T-helper 1 cell (primary cell): ENCODE measurements at places on chromosomes 5 and 9.

DNA sequence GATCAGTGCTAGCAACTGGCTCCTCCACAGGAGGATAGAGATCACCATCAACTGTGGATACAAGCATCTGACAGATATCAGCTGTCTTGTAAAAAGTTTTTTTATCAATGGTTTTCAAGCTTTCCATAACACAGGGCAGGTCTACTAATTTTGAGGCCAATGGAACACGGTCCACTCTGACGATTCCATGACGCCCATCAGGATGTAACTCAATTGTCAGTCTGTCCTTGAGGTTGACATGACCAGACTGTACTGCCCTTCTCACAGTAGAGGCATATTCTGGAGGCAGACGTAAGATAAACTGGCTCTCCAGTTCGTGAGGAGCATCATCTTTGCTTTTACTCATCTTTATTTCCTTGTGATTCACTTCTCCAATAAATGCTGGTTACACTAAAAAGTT, 885 bp downstream of the TAF7 start:
- DNase-seq, result no peak

DNA sequence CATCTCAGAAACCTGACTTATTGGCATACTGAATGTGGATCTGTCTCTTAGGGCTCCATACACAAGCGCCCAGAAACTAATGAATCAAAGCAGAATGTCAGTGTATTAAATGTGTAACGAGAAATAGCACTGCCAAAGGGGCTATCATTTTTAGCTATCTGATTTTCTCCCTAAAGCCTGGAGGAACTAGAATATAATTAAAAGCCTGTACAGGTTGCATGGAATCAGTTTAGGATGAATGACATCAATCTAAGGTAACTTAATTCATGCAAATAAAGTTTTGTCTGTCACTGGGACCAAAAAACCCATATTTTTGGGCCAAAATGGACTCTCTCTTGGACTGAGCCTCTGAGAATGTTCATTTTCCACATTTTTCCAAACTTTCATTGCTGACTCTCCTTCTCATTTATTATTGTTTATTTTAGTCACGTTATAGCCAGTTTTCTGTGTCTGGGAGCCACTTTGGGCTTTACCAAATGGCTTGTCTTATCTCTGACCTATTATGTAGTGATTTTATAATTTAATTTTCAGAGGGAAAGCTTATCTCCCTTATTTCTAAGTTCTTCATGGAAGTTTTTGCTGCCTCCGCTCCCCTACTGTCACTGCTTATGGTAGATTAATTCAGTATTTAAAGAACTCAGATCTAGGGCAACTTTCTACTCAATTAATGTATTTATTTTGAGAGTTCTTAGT, 47.0 kb downstream of the PRR16 start:
- no peak for DNase-seq

DNA sequence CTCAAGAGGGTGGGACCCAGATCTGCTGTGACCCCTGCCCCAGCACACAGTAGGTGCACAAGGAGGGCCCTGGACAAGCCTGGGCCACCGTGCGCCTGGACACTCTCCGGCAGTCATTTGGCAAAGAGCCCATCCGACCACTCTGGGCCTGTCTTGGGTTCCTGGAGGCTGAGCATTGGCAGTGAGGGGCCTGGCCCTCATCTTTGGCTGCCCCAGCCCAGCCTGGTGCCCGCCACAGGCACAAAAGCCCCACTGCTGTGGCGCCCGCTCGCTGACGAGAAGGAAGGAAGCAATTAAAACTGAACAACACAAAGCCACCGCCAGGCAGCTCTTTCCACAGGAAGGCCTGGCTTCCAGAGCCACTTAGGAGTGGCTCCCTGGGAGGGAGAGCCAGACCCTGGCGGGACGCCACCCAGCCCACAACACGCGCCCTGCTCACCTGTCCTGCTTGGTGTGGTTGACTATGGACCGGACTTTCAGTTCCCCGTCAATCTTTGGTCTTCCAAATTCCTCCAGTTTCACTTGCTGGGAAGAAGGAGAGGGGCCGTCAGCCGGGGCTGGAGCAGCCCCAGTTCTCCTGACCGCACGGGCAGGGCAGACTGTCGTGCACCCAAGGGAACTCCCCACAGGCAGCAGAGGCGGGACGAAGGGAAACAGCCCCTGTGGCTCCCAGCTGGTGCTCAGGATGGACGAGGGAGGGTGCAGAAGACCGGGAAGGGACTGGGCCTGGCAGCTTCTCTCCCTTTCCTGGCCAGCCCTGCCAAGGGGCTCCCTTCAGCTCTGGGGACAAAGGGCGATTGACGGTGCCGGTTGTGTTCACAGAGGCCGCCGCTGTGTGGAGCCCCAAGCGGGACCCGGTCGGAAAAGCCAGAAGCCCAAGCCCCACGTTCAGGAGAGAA, 50.9 kb upstream of the SARDH start:
- DNase-seq, result no peak

DNA sequence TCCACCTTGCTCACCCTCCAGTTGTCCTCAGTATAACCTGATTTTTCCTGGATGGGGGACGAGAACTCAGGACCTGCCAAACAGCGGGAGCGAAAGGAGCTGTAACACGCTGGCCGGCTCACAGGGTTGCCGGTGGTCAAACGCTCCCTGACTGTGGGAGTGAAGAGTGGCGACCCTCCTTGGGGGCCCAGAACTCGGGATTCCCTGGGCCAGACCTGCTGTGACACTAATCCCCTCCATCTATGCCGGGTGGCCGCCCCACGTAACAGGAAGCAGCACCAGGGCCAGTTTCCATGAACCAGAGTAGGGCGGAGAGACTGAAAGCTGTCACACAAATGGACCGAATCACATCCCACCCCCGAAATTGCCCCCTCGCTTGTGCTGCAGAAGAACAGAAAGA, 1809.2 kb upstream of the ACO1 start:
- no peak for DNase-seq

GRCh38 chr5:77102549-77102948, 15.5 kb upstream of the ZBED3 start:
- no peak for DNase-seq

DNA sequence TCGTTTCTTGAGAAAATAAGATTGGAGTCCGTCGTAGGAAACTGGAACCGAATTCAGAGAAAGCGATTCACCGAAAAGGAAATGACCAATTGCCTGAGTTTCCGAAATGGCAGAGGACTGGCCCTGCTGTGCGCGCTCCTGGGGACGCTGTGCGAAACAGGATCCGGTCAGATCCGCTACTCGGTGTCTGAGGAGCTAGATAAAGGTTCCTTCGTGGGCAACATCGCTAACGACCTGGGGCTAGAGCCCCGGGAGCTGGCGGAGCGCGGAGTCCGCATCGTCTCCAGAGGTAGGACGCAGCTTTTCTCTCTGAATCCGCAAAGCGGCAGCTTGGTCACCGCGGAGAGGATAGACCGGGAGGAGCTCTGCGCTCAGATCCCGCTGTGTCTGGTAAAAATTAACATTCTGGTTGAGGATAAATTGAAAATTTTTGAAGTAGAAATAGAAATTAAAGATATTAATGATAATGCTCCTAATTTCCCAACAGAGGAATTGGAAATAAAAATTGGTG, 379 bp downstream of the PCDHGA3 start:
- no peak for DNase-seq

DNA sequence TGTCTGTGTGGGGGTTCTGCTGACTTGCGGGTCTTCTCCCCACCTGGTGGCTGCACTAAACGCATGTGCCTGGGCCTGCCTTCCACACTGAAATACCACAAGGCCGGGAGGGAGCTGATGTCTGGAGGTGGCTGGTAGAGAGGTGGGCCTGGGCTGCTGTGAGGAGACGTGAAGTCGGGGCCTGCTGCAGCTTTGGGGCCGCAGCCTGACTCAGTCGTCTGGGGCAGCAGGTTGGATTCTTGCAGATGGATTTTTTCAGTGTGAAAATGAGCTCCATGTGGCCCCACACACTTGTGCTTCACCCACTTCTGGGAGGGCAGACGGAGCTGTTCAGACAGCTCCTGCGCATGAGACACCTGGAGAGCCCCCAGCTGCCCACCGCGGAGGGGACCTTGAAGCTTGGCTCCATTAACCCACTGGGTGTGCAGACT, 29.3 kb downstream of the COL5A1 start:
- no peak for DNase-seq

- no peak for DNase-seq
Observed at GRCh38 chr5:56259002-56259511, 25.9 kb upstream of the ANKRD55 start.

GRCh38 chr5:81226949-81227348, 6.2 kb upstream of the CKMT2 start:
- DNase-seq, result no peak

- no peak for DNase-seq
Observed at GRCh38 chr5:38650946-38651345, 94.5 kb upstream of the LIFR start.

DNA sequence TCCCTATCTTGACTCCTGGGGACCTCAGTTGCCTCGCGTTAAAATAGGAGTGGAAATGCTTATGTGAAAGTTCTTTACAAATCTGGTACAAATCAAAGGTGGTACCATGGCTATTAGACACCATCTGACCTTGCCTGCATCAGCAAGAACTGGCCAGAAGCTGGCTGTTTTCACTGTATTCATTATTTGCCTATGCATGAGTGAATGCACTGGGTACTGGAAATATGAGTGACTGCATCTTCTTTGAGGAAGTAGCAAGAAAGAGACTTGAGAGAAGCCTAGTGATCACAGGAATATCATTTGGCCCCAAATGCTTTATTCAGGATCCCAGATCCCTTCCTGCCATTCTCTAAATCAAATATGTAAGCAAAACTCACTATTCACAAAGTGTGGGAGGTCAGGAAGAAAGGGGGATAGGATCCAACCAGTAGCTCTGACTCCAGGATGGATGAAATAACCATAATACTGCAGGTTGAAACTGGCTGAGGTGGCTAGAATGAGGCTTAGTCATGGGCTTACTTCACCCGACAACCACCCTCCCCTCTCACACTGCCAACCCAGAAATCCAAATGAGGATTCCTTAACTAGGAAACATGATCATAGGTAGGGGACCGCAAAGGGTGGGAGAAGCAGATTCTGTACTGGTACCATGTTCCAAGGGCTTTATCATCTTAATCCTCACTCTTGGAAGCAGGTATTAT, 56.7 kb downstream of the FAM114A2 start:
- DNase-seq, result no peak

- no peak for DNase-seq
Observed at GRCh38 chr9:96485280-96485679, 35.3 kb downstream of the HABP4 start.

DNA sequence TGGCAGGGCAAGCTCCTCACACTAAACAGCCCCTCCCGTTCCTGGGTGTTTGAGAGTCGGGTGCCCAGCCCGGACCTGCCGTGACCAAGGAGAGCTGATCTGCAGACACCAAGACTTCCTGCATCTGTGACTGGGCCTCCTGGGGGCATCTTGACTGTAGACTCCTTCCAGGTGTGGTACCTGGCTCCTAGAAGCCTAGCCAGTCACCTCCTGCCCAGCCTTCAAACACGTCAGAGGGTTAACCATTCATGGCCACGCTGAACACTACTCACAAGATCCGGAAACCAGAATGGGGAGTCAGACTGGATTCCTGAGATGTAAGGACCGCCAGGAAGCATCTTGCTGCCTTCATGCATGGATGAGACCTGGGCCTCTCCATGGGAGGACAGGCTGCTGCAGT, 3.7 kb upstream of the LCN2 start:
- DNase-seq, result no peak

DNA sequence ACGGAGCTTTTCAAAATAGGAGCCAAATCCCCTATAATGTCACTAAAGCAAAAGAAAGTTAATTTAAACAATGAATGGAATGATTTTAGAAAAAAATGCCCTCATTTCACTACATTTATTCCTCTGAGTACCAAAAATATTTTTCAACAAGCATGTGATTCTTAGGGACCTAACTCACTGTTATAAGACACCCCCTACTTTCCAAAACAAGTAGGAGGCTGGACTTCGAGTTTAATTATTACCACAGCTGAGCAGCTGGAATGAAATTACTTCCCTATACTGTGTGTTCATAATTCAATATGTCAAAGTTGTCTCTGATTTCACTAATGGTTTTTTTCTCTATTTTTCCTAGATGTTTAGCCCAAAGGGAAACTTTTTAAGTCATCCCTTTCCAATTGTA, 61.6 kb downstream of the SAXO1 start:
- no peak for DNase-seq

DNA sequence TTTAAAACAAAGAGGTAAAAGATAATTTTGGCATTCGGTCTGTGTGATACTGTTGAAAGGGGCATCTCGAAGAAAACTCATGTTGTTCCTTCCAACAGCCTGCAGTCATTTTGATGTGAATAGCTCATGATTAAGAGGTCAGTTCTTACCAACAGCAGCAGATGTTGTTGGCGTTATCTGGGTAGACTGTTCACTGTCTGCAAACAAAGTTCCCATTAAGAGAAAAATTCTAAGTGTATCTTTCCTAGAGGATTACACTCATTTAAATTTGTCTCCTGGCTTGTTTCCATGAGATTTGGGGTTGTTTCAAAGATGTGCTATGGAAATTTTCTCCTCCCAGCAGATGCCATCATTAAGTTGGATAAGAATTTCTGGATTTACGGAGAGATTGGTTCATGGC, 138.2 kb upstream of the RORB start:
- no peak for DNase-seq

- DNase-seq, result no peak
Observed at GRCh38 chr9:15287309-15287708, 19.7 kb downstream of the TTC39B start.

- no peak for DNase-seq
Observed at GRCh38 chr9:134535171-134535570, 106.4 kb upstream of the COL5A1 start.

- no peak for DNase-seq
Observed at GRCh38 chr9:89372979-89373378, 54.7 kb downstream of the SECISBP2 start.

GRCh38 chr5:79641414-79641813, 29.2 kb downstream of the TENT2 start:
- no peak for DNase-seq

GRCh38 chr9:89450213-89450612, 47.7 kb downstream of the SEMA4D start:
- DNase-seq, result no peak
